ENCODE measurements at places on chromosomes 16 and 17. TPM values are rescaled to one million over a fixed set of nuclear protein-coding genes. Genes with fewer than 3 reads are reported as not detected.

GRCh38 chr17:7407082-7407481 lies 563 bp upstream of the NLGN2 start:
- no peak for DNase-seq
- no peak overlapping the region for H3K27ac ChIP-seq
- no peaks in the 10 kb centered on the region for H3K27me3 ChIP-seq
- H3K4me3 ChIP-seq = no peak overlapping the region
- no peaks in the 10 kb centered on the region for H3K36me3 ChIP-seq

- H3K4me3 ChIP-seq = no peak overlapping the region
- no peaks in the 10 kb centered on the region for H3K27me3 ChIP-seq
- no peaks in the 10 kb centered on the region for H3K4me1 ChIP-seq
- no peak overlapping the region for H3K27ac ChIP-seq
Measured at GRCh38 chr17:68172461-68172954, 75.3 kb upstream of the AMZ2 start.

Gene SLC2A4
- 1.2 TPM for total RNA-seq

Gene CES2
- total RNA-seq = 29.8 TPM

Gene GRAP
- total RNA-seq = 1.6 TPM
